ENCODE measurements at places on chromosomes 12 and 14.

DNA sequence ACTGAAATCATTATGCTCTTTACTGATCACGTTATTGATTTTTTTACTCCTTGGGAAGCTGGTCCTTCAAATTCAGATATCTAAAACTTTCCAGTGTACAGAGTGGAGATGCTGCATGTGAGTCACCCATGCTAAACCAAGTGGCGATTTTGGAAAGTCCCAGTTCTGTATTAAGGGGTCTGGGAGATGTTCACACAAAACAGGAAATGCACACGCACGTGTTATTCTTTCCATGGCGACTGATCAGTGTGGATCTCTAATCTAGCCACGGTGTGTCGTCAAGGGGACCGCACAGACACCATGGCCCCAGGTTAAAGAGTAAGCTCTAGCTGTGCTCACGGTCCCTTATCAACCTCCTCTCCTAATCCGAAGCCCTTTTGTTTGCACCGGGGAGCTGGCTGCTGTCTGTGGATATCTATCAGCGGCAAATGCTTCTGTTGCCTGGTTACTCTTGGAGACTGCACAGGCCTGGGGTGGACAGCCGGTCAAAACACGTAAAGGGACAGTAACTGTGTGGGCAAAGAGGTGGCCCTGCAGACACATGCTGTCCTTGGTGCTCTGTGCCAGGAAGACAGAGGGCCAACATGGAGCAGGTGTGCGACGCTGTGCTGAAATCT, 96.6 kb downstream of the RIMBP2 start:
- no peak for DNase-seq

DNA sequence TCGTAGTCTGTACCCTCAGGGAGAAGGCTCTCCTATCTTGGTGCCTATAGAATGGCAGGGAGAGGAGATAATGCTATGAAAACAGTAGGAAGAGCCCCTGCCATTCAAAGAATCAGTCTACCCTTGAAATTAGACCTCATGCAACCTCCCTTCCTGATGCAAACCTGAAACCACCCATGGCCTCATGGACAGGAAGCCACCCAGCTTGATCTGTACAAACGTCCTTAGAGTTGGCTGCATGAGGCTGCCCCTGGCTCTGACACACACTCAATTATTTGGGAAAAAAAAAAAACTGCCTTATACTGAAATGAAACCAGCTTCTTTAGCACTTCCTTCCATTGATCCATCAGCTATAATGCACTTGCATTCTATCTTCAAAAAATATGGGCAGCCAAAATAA, 116.6 kb upstream of the BCL2L14 start:
- DNase-seq, result no peak

DNA sequence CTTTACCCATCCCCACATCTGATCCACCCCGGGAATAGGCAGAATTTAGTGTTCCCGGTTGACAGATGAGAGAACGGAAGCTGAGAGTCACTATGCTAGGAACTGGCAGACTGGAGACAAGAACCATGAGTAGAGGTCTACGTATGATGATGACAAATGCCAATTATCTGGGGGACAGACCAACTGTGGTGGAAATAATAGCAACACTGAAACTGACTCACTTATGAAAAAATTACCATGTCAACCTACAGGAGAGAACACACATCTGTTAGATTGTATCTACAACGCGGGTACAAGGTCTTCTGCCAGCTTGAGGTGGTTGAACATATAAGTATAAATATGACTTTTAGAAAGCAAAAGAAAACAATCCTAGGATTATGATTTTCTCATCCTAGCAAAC, 15.4 kb upstream of the SELPLG start:
- DNase-seq, result no peak

DNA sequence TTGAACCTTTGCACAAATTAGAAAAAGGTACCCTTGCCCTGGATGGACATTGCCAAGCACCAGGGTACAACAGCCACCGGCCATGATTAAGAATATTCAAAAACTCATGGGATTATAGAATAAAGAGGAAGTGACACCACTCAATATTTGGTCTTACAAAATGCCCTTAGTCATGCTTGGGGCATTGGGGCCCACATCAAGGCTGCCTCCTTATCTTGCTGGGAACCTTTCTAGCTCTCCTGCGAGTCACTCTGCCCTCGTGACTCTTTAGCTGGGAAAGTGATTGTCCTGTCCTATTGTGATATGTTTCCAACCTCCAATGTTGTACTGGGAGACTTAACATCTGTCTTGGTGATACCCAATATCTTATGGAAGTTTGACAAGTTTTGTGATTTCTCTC, 57.8 kb downstream of the GTF2A1 start:
- no peak for DNase-seq

DNA sequence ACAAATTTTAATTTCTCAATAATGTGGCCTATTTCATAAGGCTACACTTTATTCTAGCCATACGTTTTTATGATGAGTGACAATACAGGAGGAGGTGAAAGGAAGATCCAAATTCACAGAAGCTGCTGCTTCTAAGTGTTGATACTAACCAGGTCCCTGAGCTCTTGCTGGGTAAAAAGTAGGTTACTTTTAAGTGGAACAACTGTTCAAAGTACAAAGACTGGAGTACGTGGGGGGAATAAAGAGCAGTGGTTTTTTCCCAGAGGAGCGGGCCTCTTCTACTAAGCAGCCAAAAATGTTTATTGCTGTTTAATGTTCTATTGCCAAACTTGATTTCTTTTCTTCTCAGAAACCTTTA, 301.8 kb downstream of the AEBP2 start:
- DNase-seq, result no peak

DNA sequence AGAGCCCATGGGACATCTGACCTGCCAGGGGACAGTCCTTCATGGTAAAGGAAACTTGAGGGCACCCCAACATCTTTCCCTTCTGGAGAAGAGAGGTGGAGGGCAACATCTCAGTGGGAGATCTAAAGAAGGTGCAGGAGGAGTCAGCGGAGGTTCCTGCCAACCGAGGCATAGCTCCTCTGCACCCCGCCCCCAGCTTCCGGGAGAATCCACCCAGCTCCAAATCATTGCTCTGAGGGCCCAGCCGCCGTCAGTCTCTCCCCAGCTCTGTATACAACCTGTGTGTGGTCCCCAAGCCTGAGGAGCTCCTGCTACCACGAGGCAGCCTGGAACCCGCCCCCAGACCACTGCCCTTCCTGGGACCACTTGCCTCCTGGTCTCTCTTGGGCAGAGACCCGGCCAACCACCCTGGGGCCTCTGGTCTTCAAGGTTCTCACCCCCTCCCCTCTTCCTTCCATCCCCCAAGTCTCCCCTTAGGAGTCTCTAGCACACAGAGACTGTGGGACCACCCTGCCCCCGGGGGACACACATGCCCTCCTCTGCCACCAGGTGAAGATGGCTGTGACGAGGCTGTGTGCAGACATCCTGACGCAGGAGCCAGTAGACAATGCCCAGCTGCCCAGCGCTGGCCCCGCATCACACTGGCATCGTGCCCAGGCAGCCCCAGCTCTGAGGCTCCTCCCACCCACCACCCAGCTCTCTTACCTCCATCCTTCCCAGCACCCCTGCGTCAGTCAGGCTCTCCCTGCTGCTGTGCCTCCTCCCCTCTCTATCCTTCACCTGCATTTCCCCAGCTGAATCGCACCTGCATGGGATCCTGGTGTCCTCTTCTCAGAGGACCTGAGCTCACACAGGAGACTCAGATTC, 13.0 kb upstream of the NUDT14 start:
- DNase-seq, result no peak

DNA sequence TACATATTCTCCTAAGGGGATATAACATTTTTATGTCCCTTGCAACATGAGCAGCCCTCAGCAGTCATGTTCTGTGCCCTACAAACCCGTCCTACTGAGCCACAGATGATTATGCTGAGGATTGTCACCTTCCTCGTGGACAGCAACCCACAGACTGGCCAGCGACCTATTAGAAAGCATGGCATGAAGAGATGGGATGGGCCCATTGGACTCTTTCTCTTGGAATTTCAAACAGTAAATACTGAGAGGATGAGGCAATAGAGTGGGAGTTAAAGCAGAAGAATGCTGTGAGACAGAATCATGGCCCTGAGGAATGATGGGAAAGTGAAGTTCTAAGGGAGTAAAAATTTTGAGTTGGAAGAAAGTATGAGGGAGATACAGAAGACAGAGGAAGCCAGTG, 149.9 kb upstream of the BTG1 start:
- no peak for DNase-seq

GRCh38 chr14:24092110-24092504, 2.0 kb upstream of the PCK2 start:
- no peak for DNase-seq

- DNase-seq, result peak; percentile 6
These were observed 124.4 kb upstream of the KRR1 start for GRCh38 chr12:75635606-75636444.

DNA sequence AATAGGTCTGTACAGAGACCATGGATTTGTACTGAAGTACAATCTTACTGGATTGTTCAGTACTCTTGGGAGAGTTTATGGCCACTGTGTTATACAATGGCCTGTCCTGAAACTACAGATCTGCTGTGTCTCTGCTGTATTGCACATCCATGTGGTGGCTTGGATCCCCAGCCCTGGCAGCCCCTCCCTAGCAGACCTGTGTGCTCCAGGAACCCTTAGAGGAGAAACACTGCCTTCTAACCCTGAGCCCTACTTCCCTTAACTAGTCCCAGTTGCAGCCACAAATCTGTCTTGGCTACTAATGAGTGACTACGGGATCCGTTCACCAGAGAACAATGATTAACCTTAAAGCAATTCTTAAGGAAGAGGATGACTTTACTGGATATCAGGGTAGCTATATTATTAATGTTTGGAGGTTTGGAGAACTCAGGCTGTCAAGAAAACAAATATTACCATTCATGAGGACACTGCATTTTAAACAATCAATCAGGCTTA, 27.7 kb downstream of the RNF34 start:
- DNase-seq, result no peak

GRCh38 chr12:117818400-117818799, 150.4 kb downstream of the KSR2 start:
- DNase-seq, result no peak

- DNase-seq, result no peak
These were observed 15.7 kb upstream of the PHETA1 start for GRCh38 chr12:111384596-111384995.

DNA sequence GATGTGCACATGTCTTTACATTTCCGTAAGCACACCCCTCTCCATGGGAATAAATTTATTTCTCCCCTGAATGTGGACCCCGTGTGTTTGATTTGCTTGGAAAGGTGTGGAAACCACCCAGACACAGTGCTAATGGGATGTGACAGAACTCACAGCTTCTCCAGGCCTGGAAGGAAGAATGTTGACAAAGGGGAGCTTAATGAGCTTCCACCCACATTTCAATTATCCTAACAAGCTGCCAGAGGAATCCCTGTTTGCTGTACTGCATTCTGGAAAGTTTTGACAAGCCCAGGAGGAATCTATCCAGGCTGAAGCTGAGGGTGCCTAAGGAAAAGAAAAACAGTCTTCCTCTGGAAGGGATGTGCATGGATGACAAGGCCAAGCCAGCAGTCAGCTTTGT, 51.2 kb upstream of the CCDC60 start:
- no peak for DNase-seq

DNA sequence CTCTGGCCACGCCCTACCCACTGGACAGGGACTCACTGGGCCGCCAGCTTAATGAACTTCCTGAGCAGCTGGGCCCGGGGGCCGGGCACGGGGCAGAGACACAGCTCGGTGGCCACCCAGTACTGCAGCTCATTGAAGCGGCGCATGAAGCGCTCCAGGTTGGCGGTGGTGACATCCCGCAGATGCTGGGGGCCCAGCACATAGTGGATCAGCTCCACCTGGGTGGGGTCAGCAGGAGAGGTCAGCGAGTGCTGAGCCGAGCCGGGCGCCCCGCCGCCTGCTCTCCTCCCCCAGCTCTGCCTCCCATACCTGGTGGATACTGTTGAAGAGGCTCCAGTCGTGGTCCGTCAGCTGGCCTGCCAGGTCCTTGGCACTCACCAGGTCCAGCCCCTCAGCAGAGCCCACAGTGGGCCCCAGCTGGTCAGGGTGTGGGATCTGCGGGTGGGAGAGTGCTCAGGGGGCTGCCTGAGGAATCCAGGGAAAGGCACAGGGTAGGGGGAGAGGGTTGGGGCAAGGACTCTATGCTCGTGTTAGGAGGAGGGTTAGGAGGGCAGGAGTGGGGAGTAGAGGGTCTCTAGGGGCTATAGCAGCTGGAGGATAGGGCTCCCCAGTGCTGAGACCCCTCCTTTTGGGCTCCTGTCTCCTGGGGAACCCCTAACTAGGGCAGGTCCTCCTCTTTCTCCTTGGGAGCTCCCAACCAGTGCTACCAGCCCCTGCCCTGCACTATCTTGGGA, 15.5 kb upstream of the ENDOU start:
- DNase-seq, result no peak

DNA sequence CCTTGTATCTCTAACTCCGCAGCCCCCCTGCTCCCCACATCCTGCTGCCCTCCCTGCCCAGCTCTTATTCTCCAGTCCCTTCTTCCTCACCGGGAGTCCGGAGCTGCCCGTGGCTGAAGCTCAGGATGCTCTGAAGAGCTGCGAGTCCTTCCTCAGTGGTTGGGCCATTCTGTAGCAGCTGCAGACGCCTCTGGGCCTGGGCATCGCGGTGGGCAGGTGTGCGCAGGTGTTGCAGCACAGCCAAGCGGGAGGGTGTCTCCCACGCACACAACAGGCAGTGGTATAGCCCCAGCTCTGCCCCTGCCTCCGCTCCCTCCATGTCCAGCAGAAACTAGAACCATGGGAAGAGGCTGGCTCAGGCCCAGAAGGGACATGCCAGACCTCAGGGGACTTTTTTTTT, 20.2 kb downstream of the ZFHX2 start:
- DNase-seq, result no peak

- DNase-seq, result no peak
These were observed 817 bp upstream of the MDM1 start for GRCh38 chr12:68332728-68333630.

- DNase-seq, result no peak
These were observed 134.0 kb upstream of the CPSF6 start for GRCh38 chr12:69105101-69105962.

DNA sequence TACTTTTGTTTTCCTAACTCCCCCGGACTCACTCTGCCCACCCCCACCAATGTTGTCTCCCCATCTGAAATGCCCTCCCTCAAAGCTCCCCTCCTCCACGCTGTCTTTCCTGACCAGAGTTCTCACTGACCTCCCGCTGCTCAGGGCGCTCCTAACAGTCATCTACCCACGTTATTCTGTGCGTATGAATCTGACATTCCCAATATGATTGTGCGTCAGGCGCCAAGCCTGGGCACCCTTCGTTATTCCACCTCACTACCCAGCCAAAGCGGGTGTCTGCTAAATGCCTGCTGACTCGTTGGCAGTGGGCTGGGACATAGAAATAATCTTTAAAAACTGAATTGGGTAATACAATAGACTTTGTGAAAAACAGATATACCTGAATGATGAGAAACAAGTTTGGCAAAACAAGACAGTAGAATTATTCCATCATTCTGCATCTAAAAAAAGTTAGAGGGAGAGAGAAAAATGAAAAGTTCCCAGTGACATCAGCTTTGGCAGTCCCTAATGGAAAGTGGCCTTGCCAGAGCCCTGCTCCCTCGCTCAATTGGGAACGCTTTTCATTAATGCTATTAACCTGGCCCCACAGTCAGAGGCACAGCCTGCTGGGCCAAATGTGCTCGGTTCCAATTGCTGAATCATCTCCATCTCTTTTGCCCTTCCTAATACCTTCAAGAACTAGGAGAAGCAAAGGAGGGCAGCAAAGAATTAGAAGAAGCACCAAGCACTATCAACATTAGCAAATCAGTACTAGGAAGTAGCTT, 74.0 kb upstream of the PLXNC1 start:
- no peak for DNase-seq

Measured in stimulated activated CD4-positive, alpha-beta T cell treated with anti-CD3 and anti-CD28 coated beads, TNF-alpha, amount 100 ng/mL, for 48 hours (primary cell).